ENCODE measurements at places on chromosomes 6 and 20.

GRCh38 chr6:34816635-34817301 lies 24.9 kb downstream of the BLTP3A start:
- DNase-seq: no peak

GRCh38 chr6:125213939-125214338 lies 60.4 kb downstream of the TPD52L1 start:
- DNase-seq: no peak

GRCh38 chr6:57267586-57268293 lies 45.6 kb upstream of the RAB23 start:
- DNase-seq: no peak

- no peak for DNase-seq
Measured at GRCh38 chr6:144248476-144249301, 36.4 kb upstream of the UTRN start.

DNA sequence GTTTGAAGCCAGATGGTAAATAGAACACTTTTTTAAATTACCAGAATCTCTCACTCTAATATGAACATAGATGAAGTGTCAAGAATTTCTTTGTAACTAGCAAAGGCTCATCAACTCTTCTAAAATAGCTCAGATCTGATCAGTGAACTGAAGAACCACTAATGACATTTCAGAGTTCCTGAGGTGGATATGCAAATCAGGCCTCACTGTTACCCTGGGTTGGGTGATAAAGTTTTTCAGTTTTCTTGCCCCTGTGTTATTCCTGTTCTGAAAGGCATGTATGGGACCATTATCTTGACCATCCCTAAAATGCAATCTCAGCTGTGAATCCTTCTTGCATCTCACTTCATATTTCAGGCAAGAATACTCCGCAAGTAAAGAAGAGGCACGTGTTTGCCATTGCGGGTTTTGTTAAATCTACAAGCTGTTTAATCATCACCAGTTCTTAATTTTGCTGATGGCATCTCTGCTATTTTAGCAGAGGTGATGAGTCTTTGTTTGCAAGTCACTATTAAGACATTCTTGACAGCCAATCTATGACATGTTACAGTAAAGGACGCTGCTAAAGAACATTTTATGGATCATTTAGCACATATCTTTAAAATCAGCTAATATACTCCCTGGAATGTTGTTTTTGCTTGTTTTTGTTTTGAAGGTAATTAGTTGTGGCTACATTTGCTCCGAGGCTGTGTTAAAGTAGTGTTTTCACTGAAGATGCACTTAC lies 47.9 kb downstream of the KHDC1L start:
- DNase-seq: no peak

DNA sequence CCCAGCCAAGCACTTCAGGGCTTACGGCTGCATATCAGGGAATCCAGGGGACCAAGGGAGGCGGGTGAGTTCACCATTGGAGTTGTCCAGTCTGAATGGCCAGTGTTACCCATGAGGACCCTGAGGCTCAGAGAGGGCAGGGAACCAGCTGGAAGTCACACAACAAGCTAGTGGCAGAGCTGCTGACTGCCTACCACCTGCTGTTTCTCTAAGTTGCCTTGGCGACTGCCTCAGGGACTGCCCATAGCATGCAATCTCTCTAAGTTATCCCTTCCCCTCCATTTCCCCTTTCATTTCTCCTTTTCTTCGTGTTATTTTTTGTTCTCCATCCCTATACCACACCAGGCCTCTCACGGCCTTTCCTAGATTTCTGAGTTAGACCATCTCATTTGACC lies 71.8 kb upstream of the SIRPA start:
- no peak for DNase-seq

DNA sequence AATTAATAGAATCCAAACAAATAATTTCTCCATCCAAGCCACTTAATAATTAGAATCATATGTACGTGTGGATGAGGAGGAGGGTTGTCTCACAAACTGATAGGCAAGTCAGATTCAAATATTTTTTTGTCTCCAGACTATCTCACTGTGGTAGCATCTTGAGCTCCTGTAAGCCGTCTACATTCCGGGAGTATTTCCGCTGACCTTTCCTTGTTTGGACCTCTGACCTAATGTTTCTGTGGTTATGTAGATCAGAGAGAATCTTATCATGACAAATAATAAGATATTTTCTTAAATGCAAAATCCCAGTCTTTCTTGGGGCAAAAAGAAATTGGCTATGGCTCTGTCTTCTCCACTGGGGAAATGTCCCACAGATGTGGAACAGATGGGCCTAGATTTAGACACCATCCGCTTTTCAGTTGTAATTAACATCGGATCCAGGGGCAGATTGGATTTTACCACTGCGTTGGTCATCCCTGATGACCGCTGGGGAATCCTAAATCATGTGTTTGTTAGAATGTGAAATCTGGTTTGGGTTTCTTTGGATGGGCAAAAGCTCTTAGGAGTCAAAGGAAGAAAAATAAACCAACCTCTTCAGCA lies 197.1 kb upstream of the RIN2 start:
- no peak for DNase-seq

- no peak for DNase-seq
Measured at GRCh38 chr6:159945801-159946392, 23.0 kb upstream of the IGF2R start.

DNA sequence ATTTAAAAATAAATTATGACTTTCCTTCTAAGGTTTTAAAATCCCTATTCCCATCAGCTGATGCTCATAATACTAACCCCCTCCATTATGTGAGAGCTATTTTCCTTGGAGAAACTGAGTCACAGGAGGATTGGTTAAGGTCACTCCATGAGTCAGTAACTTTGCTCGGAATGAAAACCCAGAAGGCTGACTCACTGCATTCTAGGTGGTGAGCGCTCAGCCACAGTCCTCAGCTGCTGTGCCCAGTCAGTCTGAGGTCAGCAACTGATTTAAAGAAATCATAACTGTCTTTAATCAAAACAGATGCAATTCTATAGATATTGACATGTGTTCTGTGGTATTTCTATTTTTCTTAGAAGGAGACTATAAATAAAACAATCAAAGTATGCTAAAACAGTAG lies 359.2 kb downstream of the GJA1 start:
- DNase-seq: no peak

- DNase-seq: no peak
Measured at GRCh38 chr6:50978380-50979170, 159.9 kb downstream of the TFAP2B start.

GRCh38 chr20:60558486-60558885 lies 600.3 kb downstream of the CDH26 start:
- no peak for DNase-seq

GRCh38 chr20:40891351-40891750 lies 137.3 kb upstream of the TOP1 start:
- no peak for DNase-seq

DNA sequence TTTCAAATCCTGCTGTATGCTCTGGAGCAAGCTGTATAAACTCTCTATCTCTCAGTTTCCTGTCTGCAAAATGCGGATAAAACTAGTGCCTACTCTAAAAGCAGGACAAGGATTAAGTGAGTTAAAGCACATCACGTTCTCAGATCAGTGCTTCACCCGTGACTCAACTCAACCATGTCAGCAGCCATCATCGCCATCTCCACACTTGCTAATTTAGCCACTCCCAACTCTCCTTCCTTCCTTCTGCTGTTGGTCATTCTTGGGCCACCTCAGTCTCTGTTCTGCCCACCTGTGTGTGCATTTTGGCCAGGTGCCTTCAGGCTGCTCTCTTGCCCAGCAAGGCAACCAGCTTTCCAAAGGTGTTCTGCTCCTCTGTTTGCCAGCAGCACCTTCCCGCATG lies 260.0 kb upstream of the CDYL start:
- DNase-seq: no peak

DNA sequence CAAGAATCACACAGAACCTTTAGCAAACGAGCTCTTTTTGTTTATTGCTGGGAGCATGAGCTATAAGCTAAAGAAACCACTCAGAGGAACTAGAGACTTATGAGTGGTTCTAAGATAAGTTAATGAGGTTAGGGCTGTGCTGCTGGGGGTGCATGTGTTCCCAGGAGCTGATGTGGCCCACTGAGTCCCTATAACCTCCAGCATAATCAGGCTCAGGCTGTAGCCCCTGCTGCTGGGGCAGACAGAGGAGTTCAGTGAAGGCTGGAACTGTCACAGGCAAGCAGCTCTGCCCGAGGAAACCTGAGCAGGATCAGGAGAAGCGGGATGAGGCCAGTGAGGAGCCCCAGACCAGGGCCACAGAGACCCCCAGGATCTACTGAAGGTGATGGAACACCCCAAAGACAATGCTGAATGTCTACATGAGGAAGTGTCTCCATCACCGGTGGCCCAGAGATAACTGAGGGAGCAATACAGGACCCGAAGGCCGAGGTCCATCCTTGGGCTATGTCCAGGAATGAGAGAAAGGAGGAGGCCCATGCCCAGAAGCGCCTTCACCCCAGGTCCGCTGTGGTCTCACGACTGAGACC lies 17.3 kb downstream of the TUBB2B start:
- no peak for DNase-seq

DNA sequence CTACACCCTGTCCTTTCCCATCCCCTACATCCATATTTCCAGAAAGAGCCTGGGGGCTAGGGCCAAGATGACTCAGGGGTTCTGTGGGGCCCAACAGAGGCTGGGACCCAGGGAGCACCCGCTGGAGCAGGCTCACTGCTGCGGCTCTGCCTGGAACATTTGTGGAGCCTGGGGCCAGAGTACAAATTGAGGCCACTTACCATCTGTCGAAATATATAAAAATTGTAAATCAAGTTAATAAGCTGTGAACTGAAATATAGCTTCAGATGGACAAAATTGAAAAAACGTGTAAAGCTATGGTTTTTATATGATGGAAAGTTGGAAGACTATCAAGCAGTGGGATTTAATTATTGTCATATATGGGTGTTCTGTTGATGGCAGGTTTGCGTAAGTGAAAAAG lies 82.9 kb upstream of the ATXN1 start:
- no peak for DNase-seq

DNA sequence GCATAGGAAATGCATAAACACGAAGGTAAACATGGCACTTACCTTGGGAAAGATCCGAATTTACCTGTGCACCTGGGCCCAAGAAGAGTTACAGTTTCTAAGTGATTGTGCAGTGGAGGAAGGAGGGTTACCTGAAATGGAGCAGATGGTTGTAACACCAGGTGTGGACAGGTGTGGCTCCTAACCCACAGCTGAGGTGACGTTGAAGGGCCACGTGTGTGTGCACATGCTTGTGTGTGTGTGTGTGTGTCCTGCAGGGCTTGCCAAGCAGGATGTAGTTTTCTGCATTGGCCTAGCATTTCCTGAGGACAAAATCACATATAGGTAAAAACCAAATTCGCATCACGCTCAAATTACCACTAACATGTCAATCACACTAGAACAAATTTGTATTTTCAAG lies 240.8 kb downstream of the ANKRD60 start:
- DNase-seq: no peak

- DNase-seq: no peak
Measured at GRCh38 chr20:50865591-50865990, 65.6 kb downstream of the ADNP start.

DNA sequence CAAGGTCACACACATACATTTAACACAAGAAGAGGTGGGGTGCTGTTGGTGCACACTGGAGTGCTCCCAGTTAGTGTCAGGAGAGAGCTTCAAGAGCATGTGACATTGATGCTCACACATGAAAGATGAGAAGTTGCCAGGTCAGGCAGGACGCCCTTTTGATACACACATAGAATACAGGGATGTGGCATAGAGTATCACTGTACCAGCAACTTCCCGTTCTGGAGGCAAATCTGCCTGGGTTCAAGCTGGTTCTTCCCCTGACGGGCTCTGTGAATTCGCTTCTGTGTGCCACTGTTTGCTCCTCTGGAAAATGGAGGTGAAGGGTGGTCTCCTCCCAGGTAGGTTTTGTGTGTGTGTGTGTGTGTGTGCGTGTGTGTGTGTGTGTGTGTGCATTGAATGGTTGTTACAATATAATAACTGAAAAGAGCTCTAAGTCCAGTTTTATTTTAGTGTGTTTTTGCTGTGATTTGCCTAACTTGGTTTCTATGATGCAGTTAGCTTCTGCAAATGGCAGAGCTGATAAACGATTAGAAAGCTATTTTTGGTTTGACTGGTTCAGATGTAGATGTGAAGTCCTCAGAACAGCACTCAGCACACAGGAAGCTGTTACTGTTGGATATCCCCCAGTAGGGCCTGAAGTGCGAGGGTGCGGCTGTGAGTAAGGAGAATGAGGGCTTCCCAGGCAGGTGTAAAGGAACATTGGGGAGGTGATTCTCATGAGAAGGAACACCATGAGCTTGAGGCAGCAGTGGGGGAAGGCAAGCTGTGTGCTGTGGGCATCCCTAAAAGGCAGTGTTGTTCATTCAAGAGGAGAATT lies 53.4 kb downstream of the HIVEP1 start:
- no peak for DNase-seq

- DNase-seq: no peak
Measured at GRCh38 chr6:16224409-16224808, 14.0 kb upstream of the GMPR start.

DNA sequence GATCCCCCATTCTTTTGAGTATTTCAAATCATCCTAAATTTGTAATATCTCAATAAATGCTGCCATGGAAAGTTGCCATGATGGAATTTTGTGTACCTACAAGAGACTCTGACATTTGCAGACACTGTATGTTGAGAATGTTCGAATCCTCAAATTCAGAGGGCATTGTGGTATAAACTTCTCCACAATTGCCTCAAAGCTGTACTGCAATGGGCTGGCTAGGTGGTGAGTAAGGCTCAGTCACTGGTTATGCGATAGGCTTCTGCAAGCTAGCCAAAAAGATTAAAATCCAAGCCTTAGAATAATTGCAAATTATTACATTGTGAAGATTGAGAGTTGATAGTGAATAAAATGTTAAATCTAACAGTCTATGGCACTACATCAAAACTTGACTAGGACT lies 130.2 kb upstream of the CEP162 start:
- DNase-seq: no peak

GRCh38 chr6:95413789-95414188 lies 163.5 kb upstream of the MANEA start:
- no peak for DNase-seq

GRCh38 chr6:64217721-64218620 lies 582.4 kb downstream of the PHF3 start:
- DNase-seq: no peak
